Right renal cortex interstitium (tissue), 3 donors: ENCODE measurements at places on chromosomes 4 and X. TPM values are rescaled to one million over a fixed set of nuclear protein-coding genes. Genes with fewer than 3 reads are reported as not detected.

Gene ITIH6
- polyA plus RNA-seq, result 0.18 TPM

Gene FAM184B
- 0.42 TPM for polyA plus RNA-seq

Gene REELD1
- polyA plus RNA-seq, result 0.31 TPM

Gene SLC9B1
- polyA plus RNA-seq, result 4.1 TPM

Gene SAT1
- 315 TPM for polyA plus RNA-seq

Gene PRDM8
- polyA plus RNA-seq, result 1.8 TPM

DNA sequence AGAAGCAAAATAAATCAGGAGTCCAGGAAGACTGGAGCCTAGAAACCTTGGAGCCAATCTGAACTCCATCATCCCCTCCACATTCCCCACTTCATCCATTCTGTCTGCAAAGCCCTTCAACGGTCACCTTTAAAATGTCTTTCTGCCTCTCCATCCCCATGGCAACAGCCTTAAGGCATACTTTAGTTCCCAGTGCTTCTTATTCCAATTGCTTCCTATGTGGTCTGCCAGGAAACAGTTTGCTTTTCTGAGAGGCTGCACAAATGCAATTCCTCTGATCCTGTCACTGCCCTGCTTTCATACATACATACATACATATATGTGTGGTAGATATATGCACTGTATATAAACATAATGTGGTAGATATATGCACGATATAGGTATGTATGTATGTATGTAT, 786 bp upstream of the MAGEH1 start:
- no peak for DNase-seq

DNA sequence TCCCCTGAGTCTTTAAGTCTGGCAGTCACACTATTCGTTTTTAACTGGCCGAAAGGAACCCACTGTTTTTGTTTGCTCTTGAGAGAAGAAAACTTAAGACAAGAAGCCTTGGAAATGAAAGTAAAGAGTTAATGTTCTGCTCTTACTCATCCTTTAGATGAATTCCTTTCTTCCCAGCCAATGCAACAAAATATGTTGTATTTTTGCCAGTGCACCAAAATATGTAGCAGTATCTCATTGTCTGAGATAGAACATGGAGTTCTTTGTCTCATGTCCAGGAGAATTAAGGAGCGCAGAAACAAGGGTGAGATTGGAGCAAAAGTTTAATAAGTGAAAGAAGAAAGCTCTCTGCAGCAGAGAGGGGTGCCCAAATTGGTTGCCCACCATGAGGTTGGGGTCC, 12.2 kb downstream of the TENT5D start:
- DNase-seq, result no peak

- no peak for DNase-seq
These were observed 471 bp upstream of the PLAC8 start for GRCh38 chr4:83115000-83115399.

DNA sequence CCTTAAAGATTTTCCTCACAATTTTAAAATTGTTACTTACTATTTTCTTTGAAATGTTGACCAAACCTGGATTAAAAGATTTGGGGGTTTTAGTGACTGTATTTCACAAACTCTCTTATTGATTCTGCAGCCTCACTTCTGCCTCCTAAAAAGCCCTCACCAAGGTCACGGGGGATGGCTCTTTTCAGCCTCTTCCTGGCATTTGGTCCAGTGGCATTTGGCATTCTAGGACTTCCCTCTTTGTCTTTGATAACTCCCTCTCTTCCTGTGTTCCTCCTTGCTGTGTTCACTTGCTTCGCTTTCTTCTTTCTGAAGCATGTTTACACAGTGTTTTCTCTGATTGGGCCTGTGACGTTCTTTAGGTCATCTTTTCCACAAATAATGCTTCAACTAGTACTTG, 21.5 kb downstream of the PKD2 start:
- no peak for DNase-seq

- no peak for DNase-seq
These were observed 183.1 kb upstream of the LEF1 start for GRCh38 chr4:108351791-108352190.

DNA sequence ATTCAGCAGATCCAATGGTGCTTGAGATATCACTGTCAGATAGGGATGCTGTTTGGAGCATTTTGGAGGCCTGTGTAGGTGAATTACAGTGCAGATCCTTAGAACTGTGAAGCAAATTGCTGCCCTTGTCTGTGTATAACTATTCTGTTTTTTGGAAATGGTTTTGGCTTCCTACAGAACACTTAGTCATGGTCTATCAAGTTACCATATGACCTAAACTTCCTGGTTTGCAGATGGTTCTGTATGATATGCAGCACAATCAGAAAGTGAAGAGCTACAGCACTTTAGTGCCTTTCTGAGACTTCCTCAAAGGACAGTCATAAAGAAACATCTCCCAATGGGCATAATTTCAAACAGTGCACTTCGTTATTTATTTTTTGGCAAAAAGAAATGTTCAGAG, 688.6 kb downstream of the SH3BGRL start:
- DNase-seq, result no peak

DNA sequence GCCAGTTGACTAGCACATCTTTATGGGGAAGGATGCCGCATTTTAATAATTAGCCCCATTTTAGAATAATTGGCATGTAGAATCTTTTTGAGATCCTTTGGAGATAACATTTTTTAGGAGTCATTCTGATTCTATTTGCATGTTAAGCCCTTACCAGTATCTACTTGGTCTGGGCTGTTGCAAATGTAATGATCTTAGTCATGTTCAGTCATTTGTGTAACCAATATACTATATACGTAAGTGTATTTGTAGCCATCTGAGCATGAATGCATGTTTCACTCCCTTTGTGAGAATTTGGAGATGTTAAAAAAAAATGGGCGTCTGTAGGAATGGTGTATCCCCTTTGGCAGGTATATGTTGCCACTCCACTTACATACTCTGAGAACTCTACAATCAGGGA, 119.1 kb downstream of the TEX13A start:
- no peak for DNase-seq

GRCh38 chrX:1614927-1615326, at the start of gene ASMT:
TSS of gene ASMT (plus strand) at chrX:1615059. CDS start at chrX:1615200, 141 bp downstream.
- DNase-seq, result no peak
